ENCODE measurements at places on chromosomes 6 and 20.

DNA sequence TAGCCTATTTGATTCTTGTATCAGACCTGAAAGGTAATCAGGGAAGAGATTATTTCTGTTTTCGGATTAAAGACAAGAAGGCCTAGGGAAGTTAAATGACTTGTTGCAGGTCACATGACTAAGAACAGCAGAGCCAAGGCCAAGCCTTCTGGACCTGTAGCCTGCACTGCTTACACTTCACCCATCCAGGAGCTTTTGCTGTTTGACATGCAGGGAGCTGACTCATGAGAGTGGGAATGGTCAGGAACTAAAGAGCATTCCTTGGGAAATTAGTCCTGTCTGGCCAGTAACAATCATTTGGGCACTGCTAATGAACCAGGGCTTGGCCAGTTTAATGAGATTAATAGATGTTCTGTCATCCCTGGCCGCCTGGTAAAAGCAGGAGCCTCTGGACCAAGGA lies 46.8 kb downstream of the EIF2S2 start:
- no peak for DNase-seq

DNA sequence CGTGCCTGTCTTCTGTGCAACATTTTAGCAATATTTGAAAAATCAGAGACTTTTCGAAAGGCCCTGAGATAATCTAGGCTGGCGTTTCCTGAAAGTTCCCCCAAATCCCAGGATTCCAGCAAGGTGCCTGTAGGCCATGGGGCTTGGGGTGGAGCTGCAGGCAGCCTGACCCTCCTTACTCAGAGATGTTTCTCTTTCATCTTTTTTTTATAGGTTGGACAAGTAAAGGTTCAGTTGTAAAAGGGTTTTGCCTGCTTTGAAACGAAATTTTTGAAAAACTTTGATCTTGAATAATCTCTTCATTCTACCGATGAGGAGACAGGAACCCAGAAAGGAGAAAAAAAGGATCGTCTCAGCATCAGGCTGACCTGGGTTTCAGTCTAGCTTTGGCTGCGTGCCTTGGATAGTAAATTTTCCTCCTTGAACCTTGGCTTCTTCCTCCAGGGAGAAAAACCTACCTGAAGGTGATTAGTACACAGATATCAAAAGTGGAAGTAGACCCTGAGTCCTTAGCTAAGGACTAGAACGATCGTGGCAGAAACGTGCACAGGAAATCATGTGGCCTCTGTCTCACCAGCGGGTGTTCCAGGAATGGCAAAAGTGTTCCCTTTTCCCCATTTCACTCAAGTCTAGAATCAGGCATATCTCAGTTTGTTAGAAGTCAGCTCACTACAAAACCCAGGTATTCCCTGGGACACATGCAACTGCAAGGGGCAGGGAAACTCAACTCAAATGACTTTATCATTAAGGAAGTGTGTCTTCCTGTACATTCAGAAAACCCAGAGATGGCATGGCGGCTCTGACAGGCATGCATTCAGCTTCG lies 128.2 kb upstream of the PTPN1 start:
- peak; percentile 43 for DNase-seq

DNA sequence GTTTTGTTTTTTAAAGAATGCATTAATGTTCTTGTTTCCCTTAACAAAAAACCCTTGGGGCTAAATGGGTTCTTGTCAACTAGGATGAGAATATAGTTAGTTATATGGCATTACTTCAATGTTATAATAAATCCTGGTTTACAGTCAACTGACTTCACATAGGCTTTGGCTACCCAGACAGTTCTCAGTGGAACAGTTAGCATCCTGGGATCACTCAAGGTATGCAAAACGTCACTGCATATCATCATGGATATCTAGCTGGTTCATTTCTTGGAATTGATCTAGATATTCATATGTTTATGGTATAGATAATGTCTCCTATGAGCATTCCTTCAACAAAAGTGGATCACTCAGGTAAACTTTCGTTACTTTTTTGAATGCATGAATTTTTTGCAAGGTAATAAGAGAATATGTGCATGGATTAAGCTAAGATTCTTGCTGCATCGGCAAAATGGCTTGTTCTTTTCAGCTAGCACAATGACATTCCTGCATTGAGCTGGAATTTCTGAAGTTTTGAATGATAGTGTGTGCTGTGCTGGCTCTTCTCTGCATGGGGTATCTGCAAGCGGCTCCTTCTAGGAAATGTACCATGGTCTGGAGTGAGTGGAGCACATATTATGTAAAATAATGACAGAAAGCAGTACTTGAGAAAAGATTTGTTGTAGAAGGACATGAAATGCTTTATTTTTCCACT lies 138.9 kb downstream of the ADGRG6 start:
- no peak for DNase-seq

DNA sequence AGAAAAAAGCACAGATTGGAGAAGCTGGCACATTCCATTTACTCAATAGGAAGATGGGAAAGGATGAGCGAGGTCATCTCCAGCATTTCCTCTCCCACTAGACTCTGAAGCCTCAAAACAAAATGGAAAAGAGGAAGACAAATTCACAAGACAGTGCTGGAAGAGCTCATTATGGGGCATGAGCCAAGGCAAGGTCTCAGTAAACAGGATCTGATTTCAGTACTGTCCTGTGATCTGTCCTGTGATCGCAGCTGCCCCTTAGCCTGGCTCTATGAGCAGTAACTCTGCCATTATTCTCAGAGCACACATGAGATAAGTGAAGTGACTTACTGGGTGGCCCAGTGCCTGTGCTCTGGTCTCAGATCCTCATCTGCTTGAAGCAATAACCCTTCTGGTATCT lies 68.1 kb upstream of the SLC4A11 start:
- DNase-seq, result no peak

DNA sequence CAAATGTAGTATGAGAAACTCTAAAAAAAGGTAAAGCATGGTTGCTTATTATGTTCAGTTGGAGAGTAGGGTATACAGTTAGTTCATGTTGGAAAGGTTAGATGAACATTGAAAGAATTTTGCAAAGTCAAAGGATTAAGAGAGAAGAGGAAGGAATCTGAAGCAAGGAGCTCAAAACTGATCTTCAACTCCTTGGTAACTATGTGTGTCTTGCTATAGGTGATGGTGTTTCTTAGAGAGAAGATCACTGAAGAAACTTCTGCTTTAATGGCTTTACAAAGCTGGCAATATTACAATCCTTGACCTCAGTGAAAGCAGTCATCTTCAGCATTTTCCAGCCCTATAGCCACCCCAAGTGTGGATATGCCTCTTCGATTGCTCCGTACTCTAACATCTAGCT lies 4.7 kb downstream of the HLA-DRA start:
- no peak for DNase-seq

DNA sequence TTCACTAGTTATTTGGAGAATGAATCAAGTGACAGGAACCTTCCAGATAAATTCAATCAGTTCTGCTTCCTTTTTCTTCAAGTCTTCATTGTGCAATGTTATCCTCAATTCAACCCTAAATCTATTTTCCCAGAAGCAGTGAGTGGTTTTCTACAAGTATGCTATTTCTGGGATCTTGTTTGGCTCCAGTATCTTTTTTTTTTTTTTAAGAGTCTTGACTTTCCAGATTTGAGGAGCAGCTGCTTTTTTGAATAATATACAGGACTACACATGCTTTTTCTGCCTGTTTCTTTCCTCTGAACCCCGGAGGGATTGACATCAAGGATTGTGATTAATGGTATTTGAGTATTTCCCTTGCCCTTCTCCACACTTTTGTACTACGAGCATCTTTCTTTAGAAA lies 339.2 kb upstream of the JAG1 start:
- no peak for DNase-seq

DNA sequence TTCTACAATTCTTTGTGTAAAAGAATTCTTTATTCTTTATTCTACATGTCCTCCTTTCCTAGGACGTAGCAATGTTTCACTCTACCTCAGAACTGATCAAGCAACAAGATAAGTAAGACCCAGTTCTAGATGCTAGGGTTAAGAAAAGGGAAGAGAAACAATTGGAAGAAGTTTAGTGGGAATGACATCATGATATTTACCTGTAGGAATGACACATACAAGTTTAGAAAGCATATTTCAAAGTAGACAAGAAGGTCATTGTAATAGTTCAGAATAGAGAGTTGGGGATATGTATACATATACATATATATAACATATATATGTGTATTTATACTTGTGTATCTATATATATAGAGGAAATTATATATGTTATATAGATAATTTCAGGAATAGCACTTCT lies 43.4 kb upstream of the LRRC1 start:
- no peak for DNase-seq

DNA sequence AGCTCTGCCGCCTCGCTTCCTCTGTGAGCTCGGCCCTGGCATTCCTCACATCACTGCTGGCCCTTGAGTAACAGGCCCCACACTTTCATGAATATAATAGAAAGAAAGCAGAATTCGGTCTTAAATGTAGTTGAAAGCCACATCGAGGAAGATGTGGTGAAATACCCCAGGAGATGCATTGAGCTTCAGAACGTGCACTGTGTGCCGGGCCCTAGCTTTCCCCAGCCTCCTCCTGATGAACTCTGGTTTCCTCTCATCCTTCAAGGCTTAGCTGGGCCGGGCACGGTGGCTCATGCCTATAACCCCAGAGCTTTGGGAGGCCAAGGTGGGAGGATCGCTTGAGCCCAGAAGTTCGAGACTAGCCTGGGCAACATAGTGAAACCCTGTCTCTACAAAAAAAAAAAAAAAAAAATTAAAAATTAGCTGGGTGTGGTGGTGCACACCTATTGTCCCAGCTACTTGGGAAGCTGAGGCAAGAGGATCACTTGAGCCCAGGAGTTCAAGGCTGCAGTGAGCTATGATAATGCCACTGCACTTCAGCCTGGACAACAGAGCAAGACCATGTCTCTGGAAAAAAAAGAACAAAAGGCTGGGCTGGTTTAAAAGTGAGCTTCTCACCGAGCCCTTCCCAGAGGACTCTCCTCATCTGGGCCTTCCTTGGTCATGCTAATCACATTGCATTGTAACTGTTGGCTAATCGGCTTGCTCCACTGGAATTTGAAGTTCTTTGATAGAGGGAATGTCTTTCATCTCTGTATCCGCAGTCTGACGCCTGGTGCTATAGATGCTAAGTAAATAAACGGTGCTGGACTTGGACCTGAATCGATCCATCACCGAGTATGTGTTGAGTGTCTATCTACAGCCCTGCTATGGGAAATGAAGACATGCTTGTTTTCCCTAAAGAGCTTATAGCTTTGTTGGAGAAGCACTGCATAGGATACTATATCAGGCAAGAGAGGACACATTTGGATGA lies 43.8 kb upstream of the FOXQ1 start:
- no peak for DNase-seq

GRCh38 chr20:16395366-16395765 lies 177.9 kb downstream of the KIF16B start:
- no peak for DNase-seq

- peak; percentile 76 for DNase-seq
Measured at GRCh38 chr20:63846128-63846771, 15.0 kb upstream of the ABHD16B start.

DNA sequence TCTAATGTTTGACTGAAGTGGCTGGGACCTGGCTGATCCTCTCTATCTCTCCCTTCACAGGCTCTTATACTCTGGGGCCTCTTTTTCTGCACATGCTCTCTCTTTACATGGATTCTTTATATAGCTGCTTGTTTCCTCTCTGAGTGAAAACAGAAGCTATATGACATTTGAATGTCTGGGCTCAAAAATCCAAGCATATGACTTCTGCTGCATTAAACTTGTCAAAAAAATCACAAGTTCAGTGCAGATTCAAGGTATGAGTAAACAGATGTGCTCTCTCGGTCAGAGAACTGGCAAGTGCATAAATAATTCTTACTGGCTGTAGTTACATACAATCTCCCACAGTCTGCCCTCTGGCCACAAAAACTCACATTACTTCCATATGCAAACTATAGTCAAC lies 96.6 kb downstream of the LCA5 start:
- DNase-seq, result no peak

GRCh38 chr6:36350681-36351571 lies 14.2 kb upstream of the BNIP5 start:
- DNase-seq, result no peak

GRCh38 chr6:36378936-36379335 lies 8.5 kb downstream of the ETV7 start:
- no peak for DNase-seq

DNA sequence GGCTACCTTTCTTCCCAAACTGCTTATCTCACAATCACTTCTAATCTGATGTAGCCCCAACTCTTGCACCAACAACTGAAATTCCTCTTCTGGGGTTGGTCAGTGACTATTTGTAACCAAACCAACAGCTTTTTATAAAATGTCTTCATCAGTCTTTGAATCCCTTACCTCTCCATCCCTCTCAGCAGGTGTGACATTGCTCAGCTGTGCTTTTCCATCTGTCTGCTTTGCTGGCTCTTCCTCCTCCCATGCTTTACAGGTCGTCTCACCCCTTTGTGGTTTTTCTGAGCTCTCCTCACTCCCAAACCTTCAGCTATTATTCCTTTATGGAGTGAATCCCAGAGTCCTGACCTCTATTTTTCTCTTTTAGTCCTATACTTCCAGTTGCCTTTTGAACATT lies 5.9 kb downstream of the MAP7 start:
- no peak for DNase-seq

GRCh38 chr20:48681201-48681872 lies 146.5 kb downstream of the PREX1 start:
- DNase-seq, result no peak
